Activated T-helper 1 cell treated with anti-CD3 and anti-CD28 coated beads, Interleukin-12 subunit alpha, Interleukin-12 subunit beta, Interleukin-2, Interleukin-4 antibody, amounts not matched to agents 30 ng/mL and 10 ng/mL and 1 ng/mL, durations not matched to agents 14 hours and 24 hours and 36 hours (primary cell): ENCODE measurements at places on chromosomes 3 and 15. TPM values are rescaled to one million over a fixed set of nuclear protein-coding genes. Genes with fewer than 3 reads are reported as not detected.

DNA sequence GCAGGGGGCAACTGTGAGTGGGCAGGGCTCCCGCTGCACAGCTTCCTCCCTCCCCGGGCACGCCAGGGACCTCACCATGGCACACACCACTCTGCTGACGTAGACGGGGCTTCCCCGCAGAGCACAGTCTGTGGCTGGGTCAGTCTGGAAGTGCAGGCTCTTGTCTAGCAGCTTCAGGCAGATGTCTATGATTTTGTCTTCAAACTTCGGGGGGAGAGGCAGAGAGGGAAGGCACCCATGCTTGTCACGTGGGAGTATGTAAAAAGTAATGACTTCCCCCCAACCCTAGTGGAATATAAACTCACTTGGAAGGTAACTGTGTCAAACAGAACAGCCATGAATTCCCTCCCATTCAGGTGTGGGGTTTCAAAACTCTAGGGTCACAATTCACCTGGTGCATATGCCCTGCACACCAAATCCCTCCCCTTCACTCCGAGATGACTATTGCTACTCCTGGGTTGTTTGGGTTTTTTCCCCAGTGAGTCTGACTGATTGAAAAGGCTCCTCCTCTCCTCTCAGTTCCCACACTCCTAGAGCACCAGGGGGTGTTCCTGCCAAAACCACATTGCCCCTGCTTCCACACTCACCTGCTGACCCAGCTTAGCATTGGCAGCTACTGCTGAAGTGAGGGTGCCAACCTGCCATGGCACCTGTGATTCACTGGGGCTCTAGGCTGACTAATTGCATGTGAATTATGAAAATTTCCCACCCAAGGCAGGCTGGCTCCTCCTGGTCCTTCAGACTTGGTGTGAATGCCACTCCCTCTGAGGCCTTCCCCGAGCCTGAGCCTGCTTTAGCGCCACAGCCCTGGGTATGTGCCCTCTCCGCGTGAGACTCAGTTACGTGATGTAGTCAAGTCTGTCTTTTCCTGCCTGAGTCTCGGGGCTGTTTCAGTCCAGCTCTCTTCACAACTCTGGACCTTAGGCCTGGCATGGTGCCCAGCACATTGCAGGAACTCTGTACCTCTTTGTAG lies 13.0 kb downstream of the TGM5 start:
- no peak for DNase-seq
- peaks cover 3% of the 10 kb centered on the region for H3K36me3 ChIP-seq
- H3K27ac ChIP-seq = peak overlapping the region; percentile 40
- H3K27me3 ChIP-seq = no peaks in the 10 kb centered on the region
- H3K4me1 ChIP-seq = peaks cover 56% of the 10 kb centered on the region

Gene CASR
- total RNA-seq = not detected in 2 replicates

GRCh38 chr3:183554377-183554776 lies 1.1 kb downstream of the KLHL6 start:
- H3K4me3 ChIP-seq = peak overlapping the region; percentile 97
- peak; percentile 28 for DNase-seq
- H3K36me3 ChIP-seq = peaks cover 19% of the 10 kb centered on the region
- H3K27me3 ChIP-seq = no peaks in the 10 kb centered on the region

GRCh38 chr3:181709537-181710279 lies 2.0 kb upstream of the SOX2 start:
- peaks cover 11% of the 10 kb centered on the region for H3K4me1 ChIP-seq
- H3K36me3 ChIP-seq = peaks cover 4% of the 10 kb centered on the region
- peak overlapping the region; percentile 68 for H3K27ac ChIP-seq
- peaks cover 56% of the 10 kb centered on the region for H3K27me3 ChIP-seq
- DNase-seq = peak; percentile 43

- no peaks in the 10 kb centered on the region for H3K36me3 ChIP-seq
- H3K27me3 ChIP-seq = peaks cover 17% of the 10 kb centered on the region
- no peak overlapping the region for H3K4me3 ChIP-seq
- no peak for DNase-seq
- H3K4me1 ChIP-seq = peaks cover 5% of the 10 kb centered on the region
These were observed 102.1 kb downstream of the ASB7 start for GRCh38 chr15:100704281-100705055.

Gene CACNA1D
- total RNA-seq = 0.65 and 1.2 TPM in 2 replicates

GRCh38 chr3:12443781-12444522 lies 40.3 kb upstream of the TSEN2 start:
- no peak for DNase-seq
- H3K36me3 ChIP-seq = no peaks in the 10 kb centered on the region
- no peak overlapping the region for H3K27ac ChIP-seq
- H3K4me1 ChIP-seq = no peaks in the 10 kb centered on the region
- peaks cover 2% of the 10 kb centered on the region for H3K27me3 ChIP-seq

DNA sequence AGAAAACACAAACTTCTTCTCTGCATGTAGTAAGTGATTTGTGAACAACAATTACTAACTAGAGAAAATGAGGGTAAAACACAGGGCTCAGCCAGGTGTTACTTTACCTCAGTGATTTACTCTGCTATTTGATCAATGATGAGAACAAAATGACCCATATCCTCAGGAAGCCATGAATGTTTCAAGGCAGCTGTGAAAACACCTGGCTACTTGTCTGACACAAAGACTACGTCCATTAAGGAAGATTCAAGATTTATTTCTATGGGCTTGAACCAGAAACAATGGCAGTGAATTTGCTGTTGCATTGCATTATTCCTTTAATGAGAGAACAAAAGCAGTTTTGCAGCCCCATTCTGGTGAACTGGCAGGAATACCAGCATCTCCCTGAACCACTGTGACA lies 374.6 kb upstream of the ARL6 start:
- DNase-seq = no peak
- H3K4me3 ChIP-seq = no peak overlapping the region
- H3K27me3 ChIP-seq = no peaks in the 10 kb centered on the region
- no peaks in the 10 kb centered on the region for H3K4me1 ChIP-seq
- no peak overlapping the region for H3K27ac ChIP-seq
- H3K36me3 ChIP-seq = no peaks in the 10 kb centered on the region

GRCh38 chr3:196273655-196274054 lies 13.9 kb downstream of the PCYT1A start:
- no peak for DNase-seq
- no peaks in the 10 kb centered on the region for H3K27me3 ChIP-seq
- peak overlapping the region; percentile 22 for H3K4me3 ChIP-seq

GRCh38 chr3:158790901-158791589 lies 10.8 kb upstream of the MFSD1 start:
- H3K4me1 ChIP-seq = peaks cover 5% of the 10 kb centered on the region
- peak overlapping the region; percentile 71 for H3K4me3 ChIP-seq
- H3K27ac ChIP-seq = peak overlapping the region; percentile 16
- DNase-seq = no peak

GRCh38 chr15:41789236-41789635 lies 15.0 kb downstream of the MAPKBP1 start:
- H3K27me3 ChIP-seq = no peaks in the 10 kb centered on the region
- no peak for DNase-seq
- no peak overlapping the region for H3K4me3 ChIP-seq
- peaks cover 2% of the 10 kb centered on the region for H3K36me3 ChIP-seq
- H3K27ac ChIP-seq = no peak overlapping the region

Gene RLBP1
- total RNA-seq = not detected in 2 replicates

GRCh38 chr3:130853581-130853980 lies 40.3 kb upstream of the ATP2C1 start:
- H3K4me3 ChIP-seq = no peak overlapping the region
- H3K27me3 ChIP-seq = peaks cover 24% of the 10 kb centered on the region
- peaks cover 6% of the 10 kb centered on the region for H3K36me3 ChIP-seq

Gene PCSK6
- 3.0 and 3.7 TPM in 2 replicates for total RNA-seq

Gene NPAP1
- not detected in 2 replicates for total RNA-seq

Gene RYK
- 15.8 and 16.8 TPM in 2 replicates for total RNA-seq

GRCh38 chr3:37562876-37563275 lies 298.8 kb upstream of the CTDSPL start:
- no peak overlapping the region for H3K4me3 ChIP-seq
- no peaks in the 10 kb centered on the region for H3K36me3 ChIP-seq
- no peaks in the 10 kb centered on the region for H3K4me1 ChIP-seq
- no peak for DNase-seq
- no peaks in the 10 kb centered on the region for H3K27me3 ChIP-seq

- H3K36me3 ChIP-seq = peaks cover 11% of the 10 kb centered on the region
- H3K27ac ChIP-seq = no peak overlapping the region
- H3K4me3 ChIP-seq = no peak overlapping the region
- no peak for DNase-seq
- H3K27me3 ChIP-seq = no peaks in the 10 kb centered on the region
These were observed 20.8 kb upstream of the SRP14 start for GRCh38 chr15:40059821-40060220.

DNA sequence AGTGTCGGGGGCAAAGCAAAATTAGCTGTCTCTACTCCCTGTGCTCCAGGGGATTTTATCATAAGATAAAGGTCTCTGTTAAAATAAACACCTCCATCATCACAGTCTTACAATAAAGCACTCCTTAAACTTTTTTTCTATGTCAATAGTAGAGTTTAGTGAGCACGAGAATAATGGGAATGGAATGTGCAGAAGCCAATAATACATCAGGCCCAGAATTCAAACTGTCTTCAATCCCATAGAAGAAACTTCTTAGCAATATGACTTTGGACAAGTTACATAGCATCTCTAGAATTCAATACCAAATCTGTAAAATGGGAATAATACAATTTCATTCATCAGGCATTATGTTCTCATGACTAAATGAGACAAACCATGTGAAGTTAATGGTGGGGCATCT lies 49.0 kb upstream of the EPHA3 start:
- H3K4me3 ChIP-seq = no peak overlapping the region
- no peaks in the 10 kb centered on the region for H3K27me3 ChIP-seq
- DNase-seq = no peak
- H3K4me1 ChIP-seq = no peaks in the 10 kb centered on the region
- H3K36me3 ChIP-seq = no peaks in the 10 kb centered on the region
- H3K27ac ChIP-seq = no peak overlapping the region

GRCh38 chr3:177357352-177358090 lies 160.2 kb upstream of the TBL1XR1 start:
- no peaks in the 10 kb centered on the region for H3K27me3 ChIP-seq
- peak overlapping the region; percentile 8 for H3K4me3 ChIP-seq
- peak overlapping the region; percentile 97 for H3K27ac ChIP-seq
- DNase-seq = no peak

- no peaks in the 10 kb centered on the region for H3K4me1 ChIP-seq
- DNase-seq = no peak
- no peaks in the 10 kb centered on the region for H3K27me3 ChIP-seq
- H3K27ac ChIP-seq = no peak overlapping the region
- no peak overlapping the region for H3K4me3 ChIP-seq
These were observed 71.0 kb upstream of the MDFIC2 start for GRCh38 chr3:70383360-70383831.

DNA sequence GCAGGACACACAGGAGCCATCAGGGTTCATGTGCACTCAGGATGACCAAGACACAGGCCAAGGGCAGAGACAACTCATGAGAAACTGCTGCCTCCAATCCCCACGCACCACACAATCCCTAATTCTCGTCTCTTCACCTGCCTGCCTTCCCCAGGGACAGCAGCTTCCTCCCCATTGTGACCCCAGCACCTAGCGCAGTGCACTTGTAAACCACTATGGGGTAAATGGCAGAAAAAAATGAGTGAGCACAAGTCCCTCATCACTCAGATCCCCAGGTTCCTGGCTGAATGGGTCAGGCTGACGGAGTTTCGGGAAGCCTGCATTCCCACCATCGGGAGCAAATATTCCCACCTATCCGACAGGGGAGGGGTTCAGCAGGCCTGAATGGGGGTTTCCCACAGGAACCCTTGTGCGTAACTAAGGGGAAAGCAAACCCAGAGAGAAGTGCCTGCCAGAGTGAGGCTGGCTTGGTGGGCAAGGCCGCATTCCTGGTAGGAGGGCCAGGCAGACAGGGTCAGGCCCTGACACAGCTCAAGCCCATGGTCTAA lies 18.8 kb downstream of the PLXNB1 start:
- no peaks in the 10 kb centered on the region for H3K27me3 ChIP-seq
- H3K4me3 ChIP-seq = no peak overlapping the region

DNA sequence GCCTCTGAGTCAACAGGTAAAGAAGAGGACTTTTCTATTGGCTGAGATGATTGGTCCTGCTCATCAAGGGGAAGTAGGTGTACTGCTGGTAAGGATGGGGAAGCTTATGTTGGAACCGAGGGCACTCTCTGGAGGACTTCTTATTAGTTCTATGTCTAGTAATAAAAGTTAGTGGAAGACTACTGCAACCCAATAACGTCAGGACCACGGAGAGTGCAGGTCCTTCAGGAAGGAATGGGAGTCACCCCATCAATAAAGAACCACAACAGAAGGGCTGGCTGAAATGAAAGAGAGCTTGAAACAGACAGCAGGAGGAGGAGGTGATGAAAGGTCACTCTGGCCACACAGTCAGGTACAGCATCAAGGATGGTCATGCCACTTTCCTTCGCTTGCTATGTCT lies 68.8 kb upstream of the PRR23E start:
- H3K27me3 ChIP-seq = peaks cover 4% of the 10 kb centered on the region
- no peaks in the 10 kb centered on the region for H3K36me3 ChIP-seq
- no peak overlapping the region for H3K27ac ChIP-seq
